Activated CD4-positive, alpha-beta T cell treated with anti-CD3 and anti-CD28 coated beads, Interleukin-2, amount 10 ng/mL, durations not matched to agents 24 days and 14 days (primary cell): ENCODE measurements at places on chromosomes 5 and 9. TPM values are rescaled to one million over a fixed set of nuclear protein-coding genes. Genes with fewer than 3 reads are reported as not detected.

QRFP gene
- not detected in 2 replicates for total RNA-seq

DMGDH gene
- total RNA-seq: not detected in 2 replicates

SLC34A1 gene
- total RNA-seq: not detected in 2 replicates

DAPK1 gene
- total RNA-seq: 2.2 and 3.6 TPM in 2 replicates

- DNase-seq: no peak
- no peaks in the 10 kb centered on the region for H3K27me3 ChIP-seq
- H3K27ac ChIP-seq: no peak overlapping the region
- no peaks in the 10 kb centered on the region for H3K36me3 ChIP-seq
- no peak overlapping the region for H3K4me3 ChIP-seq
- peaks cover 3% of the 10 kb centered on the region for H3K4me1 ChIP-seq
These were observed 52.4 kb downstream of the FSD1L start for GRCh38 chr9:105500108-105500766.

- no peak overlapping the region for H3K27ac ChIP-seq
- H3K4me1 ChIP-seq: peaks cover 8% of the 10 kb centered on the region
- no peak overlapping the region for H3K4me3 ChIP-seq
These were observed 25.6 kb downstream of the BTF3 start for GRCh38 chr5:73523861-73524260.

DNA sequence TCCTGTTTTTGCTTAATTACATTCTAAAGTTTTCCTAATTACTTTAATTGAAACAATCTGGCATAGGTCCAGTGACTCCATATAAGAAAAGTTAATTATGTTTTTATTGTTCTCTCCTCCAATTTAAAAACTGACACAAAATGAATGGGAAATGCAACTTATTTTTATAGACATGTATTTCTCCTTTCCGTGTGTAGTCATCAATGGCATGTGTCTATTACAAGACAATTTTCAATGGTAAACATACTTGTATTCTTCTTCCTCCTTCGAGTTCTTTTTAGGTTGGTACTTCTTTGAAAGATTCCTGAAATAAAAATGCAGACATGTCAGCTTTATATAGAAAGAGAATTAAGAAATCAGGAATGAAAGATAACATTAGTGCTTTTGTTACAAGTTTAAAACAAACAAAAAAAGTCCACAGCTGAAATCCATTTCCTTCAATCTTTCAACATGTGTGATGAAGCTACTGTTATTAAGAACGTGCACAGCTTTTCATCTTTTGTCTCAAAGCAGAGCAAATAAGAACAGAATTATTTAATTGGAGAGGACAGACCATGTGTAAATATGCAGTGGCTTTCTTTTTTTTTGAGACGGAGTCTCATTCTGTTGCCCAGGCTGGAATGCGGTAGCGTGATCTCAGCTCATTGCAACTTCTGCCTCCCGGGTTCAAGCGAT, 63.8 kb downstream of the FNBP1 start:
- DNase-seq: no peak
- peaks cover 55% of the 10 kb centered on the region for H3K36me3 ChIP-seq
- H3K4me1 ChIP-seq: peaks cover 18% of the 10 kb centered on the region
- no peaks in the 10 kb centered on the region for H3K27me3 ChIP-seq

DNA sequence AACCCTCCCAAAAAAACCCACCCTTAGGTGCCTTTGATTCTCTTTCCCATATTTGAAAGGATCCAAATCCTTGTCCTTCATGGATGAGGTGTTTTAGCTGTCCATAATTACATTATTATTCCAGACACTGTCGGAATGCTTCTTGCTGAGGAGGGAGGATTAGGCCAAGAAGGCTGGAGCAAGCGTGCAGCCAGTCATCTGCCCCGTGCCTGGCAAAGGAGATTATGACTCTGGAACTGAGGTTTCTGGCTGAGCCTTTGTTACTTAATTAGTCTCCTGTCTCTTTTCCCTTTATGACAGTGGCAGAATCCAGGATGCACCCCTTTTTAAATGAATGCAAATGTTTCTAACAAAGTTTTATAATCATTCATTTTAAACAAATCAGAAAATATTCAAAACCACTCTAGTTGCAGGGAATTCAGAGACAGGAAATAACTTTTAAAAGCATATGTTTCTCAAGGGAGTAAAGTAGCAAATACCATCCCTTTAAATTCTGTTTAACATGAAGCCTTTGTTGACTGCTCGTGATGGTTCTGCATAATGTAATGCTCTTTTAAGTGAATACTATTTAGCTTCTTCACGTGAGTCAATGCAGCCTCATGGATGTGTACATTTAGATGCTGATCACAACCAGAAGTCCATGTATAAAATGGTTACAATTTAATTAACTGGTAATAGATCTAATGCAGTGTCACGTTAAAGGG, 69.8 kb downstream of the GALNT10 start:
- no peak overlapping the region for H3K27ac ChIP-seq
- DNase-seq: peak; percentile 37
- H3K4me3 ChIP-seq: no peak overlapping the region
- H3K4me1 ChIP-seq: no peaks in the 10 kb centered on the region
- no peaks in the 10 kb centered on the region for H3K27me3 ChIP-seq

DNA sequence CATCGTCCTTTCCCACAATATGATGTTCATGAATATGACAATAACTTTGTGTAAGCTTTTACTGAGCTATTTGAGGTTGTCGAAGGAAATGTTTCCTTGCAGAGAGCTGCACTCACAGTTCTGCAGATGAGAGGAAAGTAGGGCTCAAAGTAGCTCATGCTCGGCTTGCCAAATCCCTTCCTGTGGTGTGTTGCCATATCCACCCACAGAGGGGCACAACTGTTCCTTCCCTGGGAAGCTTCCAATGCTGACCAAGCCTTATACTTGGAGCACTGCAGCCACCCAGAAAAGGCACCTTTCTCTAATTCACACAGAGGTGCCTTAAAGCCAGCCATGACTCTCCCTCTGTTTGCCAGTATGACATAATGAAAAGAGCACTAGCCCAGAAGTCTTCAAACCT, 390.3 kb downstream of the CAAP1 start:
- no peaks in the 10 kb centered on the region for H3K36me3 ChIP-seq
- DNase-seq: no peak
- no peak overlapping the region for H3K4me3 ChIP-seq
- no peaks in the 10 kb centered on the region for H3K4me1 ChIP-seq
- H3K27me3 ChIP-seq: no peaks in the 10 kb centered on the region
- H3K27ac ChIP-seq: no peak overlapping the region

GRCh38 chr5:82100303-82101077, 128.7 kb downstream of the ATG10 start:
- H3K36me3 ChIP-seq: no peaks in the 10 kb centered on the region
- H3K4me3 ChIP-seq: no peak overlapping the region
- DNase-seq: no peak
- no peak overlapping the region for H3K27ac ChIP-seq

DNA sequence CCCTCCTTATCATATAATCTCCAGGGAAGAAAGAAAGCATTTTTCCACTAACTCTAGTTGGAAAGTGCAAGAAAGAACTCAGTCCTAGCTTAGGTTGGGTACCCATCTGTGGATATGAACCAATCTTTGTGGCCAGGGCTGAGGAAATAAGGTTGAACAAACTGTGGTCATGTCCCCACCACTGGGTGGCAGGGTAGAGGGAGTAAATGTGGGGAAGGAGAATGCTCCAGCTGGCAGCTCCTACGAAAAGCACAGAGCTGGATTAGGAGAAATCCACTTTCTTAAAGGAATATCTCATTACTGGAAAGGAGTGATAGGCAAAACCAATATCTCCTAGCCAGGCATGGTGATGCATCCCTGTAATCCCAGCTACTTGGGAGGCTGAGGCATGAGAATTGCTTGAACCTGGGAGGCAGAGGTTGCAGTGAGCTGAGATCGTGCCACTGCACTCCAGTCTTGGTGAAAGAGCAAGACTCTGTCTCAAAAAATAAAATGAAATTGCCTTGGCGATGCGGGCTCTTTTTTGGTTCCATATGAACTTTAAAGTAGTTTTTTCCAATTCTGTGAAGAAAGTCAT, 175.1 kb downstream of the CCDC192 start:
- H3K4me1 ChIP-seq: no peaks in the 10 kb centered on the region
- no peak overlapping the region for H3K27ac ChIP-seq
- DNase-seq: peak; percentile 58
- peaks cover 10% of the 10 kb centered on the region for H3K27me3 ChIP-seq
- no peak overlapping the region for H3K4me3 ChIP-seq

- no peak for DNase-seq
- no peaks in the 10 kb centered on the region for H3K4me1 ChIP-seq
- H3K27ac ChIP-seq: no peak overlapping the region
These were observed 9.6 kb downstream of the ZNF608 start for GRCh38 chr5:124736805-124737188.

DNA sequence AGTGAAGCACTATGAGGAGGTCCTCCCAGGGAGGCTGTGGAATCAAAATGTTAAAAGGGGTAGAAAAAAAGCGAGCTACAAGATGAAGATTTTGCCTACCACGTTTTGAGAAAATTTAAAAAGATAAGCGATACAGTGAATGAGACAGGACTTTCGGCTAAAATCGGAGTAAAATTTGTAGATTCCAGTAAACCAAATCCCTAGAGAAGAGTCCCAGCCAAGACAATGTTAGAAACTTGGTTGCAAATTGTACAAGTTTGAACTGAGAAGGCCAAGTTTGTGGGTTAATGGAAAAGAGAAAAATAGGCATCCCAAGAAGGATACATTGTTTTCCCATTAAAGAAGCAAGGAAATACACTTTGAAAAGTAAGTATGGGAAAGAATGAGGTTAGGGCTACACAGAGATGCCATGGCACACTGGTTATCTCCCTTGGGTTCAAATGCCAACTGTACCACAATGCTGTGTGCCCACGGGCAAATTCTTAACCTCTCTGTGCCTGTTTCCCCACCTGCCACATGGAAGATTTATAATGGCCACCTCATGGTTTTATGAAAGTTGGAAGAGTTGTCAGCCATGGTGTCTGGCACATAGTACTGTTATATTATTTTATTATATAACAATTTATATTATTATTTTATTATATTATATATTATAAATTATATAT, 16.2 kb upstream of the MGAT1 start:
- H3K27ac ChIP-seq: no peak overlapping the region
- no peak overlapping the region for H3K4me3 ChIP-seq
- no peaks in the 10 kb centered on the region for H3K27me3 ChIP-seq
- H3K36me3 ChIP-seq: no peaks in the 10 kb centered on the region
- peak; percentile 40 for DNase-seq

DNA sequence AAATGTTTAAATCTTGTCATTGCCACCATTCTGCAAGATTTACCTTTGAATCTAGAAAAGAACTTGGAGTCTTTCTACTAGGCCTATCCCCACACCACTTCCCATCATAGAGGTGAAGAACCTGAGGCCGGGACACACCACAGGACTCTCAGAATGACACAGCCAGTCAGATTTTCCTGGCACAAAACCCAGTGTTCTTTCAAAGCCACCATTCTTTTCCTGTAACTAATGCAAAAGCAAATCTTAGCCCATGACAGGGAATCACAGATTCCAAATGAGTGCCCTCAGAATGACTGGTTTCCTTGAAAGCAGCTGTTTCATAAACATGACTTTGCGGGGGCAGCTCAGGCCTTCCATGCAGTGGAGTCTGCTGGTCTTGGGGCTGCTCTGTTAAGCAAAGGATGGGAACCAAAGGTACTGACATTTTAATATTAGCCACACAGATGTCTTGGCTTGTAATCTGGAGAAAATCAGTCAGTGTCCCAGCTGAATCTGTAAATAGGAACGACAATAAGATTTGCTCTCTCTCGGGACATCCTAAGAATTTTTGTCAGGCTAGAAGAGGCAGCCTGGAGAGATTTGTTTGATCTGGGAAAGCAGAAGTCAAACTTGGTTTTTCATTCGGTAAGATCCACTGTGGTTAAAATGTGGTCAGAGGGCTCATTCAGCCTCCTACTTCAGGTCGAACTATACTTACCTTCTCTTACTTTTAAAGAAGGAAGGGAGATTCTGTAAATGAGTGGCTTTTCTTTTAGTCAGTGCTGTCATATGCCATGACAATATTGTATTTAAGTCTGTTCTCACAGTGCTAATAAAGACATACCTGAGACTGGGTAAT, 115.1 kb downstream of the PALM2AKAP2 start:
- peak overlapping the region; percentile 56 for H3K4me3 ChIP-seq
- H3K27me3 ChIP-seq: no peaks in the 10 kb centered on the region
- peak overlapping the region; percentile 92 for H3K27ac ChIP-seq
- H3K36me3 ChIP-seq: peaks cover 4% of the 10 kb centered on the region
- DNase-seq: peak; percentile 80

- H3K4me3 ChIP-seq: no peak overlapping the region
- DNase-seq: no peak
These were observed 518.1 kb downstream of the AGTPBP1 start for GRCh38 chr9:85223506-85224125.

GRCh38 chr9:109110329-109111021, 9.3 kb downstream of the TMEM245 start:
- H3K36me3 ChIP-seq: peaks cover 22% of the 10 kb centered on the region
- no peak for DNase-seq
- H3K4me3 ChIP-seq: peak overlapping the region; percentile 66
- peak overlapping the region; percentile 87 for H3K27ac ChIP-seq

DNA sequence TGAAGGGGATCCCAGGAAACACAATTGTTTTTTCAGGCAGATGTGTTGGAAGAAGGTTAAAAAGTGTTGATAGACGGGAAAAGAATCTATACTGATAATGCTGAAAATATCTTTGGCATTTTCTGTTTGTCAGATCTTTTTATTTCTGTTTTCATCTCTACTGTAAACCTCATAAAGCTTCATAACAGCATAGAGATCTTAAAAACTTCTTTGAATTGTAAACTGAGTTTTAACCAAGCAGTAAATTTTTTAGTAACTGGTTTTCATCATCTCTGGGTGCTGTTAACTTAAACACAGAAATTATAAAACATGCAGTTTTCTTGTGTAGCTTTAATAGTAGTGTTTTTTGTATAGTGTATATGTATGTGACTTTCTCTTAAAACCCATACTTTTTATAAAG, 227.0 kb downstream of the WDR70 start:
- H3K4me3 ChIP-seq: no peak overlapping the region
- no peaks in the 10 kb centered on the region for H3K4me1 ChIP-seq
- H3K36me3 ChIP-seq: peaks cover 5% of the 10 kb centered on the region
